Activated T-helper 2 cell treated with anti-CD3 and anti-CD28 coated beads, Interferon-gamma antibody, Interleukin-2, Interleukin-4, amounts not matched to agents 10 μg/mL and 5 μg/mL and 100 μg/mL, durations not matched to agents 14 hours and 24 hours and 36 hours (primary cell): ENCODE measurements at places on chromosomes 12 and 14. TPM values are rescaled to one million over a fixed set of nuclear protein-coding genes. Genes with fewer than 3 reads are reported as not detected.

DNA sequence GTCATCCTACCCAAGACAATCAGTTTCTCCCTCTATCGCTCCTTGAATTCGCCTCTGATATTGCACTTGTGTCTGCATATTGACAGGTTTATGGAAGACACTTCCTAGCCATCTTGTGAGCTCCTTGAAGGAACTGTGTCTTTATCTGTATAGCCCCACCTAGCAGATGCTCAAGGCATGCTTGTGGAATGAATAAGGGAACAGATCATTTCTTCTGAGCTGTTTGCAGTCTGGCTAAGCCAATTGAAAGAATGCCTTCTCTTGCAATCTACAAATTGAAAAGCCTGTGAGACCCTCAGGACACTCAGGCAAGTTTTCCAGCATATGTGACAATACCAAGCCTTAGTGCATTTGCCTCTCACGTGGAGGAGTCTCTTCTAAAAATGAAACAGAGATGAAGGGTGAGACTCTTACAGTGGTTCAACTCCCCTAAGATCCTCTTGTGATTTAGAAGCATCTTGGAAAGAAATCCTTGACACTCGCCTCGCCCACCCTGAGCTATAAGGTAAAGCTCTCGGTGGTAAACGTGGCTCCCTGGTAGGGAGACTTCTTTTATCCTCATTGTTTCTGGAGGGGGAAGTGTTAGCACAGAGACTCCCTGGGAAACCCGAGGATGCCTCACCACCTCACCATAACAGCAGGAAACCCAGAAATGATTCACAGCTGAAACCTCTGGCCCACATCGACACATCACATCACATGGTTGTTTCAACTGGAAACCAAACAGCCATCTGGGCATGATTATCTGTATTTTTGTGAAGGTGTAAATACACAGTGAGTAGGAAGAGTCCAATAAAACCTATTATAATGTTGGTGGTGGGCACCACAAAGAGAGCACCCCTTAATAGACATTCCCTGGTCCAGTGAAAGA is 112.3 kb upstream of the BCL2L14 start:
- peaks cover 10% of the 10 kb centered on the region for H3K27me3 ChIP-seq
- peaks cover 3% of the 10 kb centered on the region for H3K36me3 ChIP-seq
- DNase-seq = peak; percentile 43
- H3K4me1 ChIP-seq = peaks cover 51% of the 10 kb centered on the region
- H3K27ac ChIP-seq = peak overlapping the region; percentile 93

The GLIPR1L1 gene
- total RNA-seq = not detected in 2 replicates

The IL31 gene
- total RNA-seq = 54.3 and 55.9 TPM in 2 replicates

DNA sequence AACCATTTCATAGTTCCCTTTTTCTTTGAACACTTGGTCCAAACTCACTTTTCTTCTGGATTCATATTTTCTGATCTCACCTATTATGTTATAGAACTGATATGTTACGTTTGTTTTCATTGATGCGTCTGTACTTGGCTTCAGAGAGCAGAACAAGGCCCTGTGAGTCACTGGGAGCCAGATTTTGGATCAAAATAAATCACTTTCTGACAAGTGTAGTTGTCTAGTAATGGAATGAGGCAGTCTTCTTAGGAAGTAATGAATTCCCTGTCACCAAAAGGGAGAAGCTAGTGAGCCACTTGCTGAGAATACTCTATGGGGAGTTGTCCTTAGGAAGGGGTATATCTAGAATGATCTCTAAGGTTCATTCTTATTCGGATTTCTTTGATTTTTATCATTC is 10.2 kb downstream of the BICD1 start:
- no peaks in the 10 kb centered on the region for H3K36me3 ChIP-seq
- no peak overlapping the region for H3K4me3 ChIP-seq
- no peak overlapping the region for H3K27ac ChIP-seq
- no peak for DNase-seq
- peaks cover 14% of the 10 kb centered on the region for H3K27me3 ChIP-seq
- H3K4me1 ChIP-seq = peaks cover 10% of the 10 kb centered on the region
